ENCODE measurements at places on chromosomes 1 and 21.

- DNase-seq: no peak
Observed at GRCh38 chr1:200373811-200374231, 36.0 kb downstream of the ZNF281 start.

- no peak for DNase-seq
Observed at GRCh38 chr1:92184632-92185031, 33.1 kb upstream of the C1orf146 start.

- DNase-seq: no peak
Observed at GRCh38 chr1:46569884-46570725, 18.7 kb upstream of the KNCN start.

- DNase-seq: no peak
Observed at GRCh38 chr1:150236614-150237100, 745 bp upstream of the ANP32E start.

- DNase-seq: no peak
Observed at GRCh38 chr1:182110635-182111034, 49.1 kb upstream of the ZNF648 start.

DNA sequence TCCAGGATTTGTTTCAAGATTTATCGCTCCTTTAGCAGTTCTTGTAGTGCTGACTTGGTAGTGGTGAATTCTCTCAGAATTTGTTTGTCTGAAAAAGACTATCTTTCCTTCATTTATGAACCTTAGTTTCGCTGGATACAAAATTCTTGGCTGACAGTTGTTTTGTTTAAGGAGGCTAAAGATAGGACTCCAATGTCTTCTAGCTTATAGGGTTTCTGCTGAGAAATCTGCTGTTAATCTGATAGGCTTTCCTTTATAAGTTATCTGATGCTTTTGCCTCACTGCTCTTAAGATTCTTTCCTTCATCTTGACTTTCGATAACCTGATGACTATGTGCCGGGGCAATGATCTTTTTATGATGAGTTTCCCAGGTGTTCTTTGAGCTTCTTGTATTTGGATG is 28.9 kb downstream of the RPAP2 start:
- DNase-seq: no peak

DNA sequence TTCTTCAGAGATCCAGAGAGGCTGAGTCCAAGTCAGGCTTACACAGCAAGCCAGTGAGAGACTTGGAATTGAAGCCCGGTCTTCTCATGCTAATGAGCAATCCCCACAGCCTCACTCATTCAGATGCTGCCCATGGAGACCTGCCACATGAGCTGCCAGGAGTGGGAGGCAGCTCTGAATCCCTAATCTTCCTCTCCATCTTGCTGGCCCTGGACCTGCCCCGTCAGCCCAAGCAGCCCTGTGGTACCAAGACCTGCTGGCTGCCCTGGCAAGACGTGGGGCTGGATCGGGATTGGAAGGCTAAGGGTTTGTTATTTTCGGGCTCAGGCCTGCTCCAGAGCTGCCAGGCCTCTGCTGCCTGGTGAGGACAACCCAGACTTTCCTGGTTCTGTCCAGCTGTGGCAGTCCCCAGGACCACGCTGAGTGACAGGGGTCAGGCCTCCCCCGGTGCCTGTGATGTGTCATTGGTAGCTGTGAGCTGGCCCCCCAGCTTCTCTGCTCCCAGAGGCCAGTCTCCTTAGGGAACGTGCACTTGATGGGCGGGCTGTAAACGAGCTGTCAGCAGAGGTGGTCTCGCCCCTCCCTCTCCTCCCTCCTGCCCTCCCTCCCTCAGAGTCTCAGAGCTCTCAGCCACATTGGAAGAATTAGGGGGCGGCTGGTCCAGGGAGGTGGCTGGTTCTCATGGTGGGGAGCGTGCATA is 135.0 kb downstream of the FOXD2 start:
- no peak for DNase-seq

DNA sequence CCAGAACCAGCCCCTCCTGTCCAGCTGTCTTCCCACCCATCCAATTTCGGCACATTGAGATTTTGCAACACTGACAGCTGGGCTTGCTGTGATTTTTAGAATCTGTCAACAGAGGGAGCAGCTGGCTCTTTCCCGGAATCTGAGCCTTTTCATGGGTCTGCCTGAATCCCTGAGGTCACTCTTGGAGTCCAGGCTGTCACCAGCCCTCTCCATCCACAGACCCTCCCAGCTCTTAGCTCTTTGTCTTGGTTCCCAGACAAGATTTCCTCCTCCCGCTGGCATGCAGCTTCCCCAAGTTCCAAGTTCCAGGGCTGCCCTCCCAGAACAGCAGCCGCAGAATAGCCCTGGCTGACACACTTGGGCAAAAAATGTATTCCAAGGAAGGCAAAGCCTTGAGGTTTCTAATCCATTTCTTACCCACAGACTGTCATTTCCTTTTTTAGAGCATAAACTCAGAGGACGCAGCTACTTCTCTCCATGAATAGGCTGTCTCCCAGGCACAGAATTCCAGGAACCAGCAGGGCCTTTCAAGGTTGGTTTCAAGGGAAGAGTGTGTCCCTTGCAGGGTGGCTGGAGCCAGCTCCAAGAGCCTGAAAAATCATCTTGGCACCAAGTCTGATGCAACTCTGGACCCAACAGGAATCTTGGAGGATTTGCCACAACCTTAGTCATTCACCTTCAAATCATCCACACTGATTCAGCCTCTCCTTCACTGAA is 7.1 kb upstream of the TMEM61 start:
- DNase-seq: no peak

- no peak for DNase-seq
Observed at GRCh38 chr1:113652771-113653170, 106.5 kb downstream of the PHTF1 start.
